ENCODE measurements at places on chromosomes 12 and 14.

DNA sequence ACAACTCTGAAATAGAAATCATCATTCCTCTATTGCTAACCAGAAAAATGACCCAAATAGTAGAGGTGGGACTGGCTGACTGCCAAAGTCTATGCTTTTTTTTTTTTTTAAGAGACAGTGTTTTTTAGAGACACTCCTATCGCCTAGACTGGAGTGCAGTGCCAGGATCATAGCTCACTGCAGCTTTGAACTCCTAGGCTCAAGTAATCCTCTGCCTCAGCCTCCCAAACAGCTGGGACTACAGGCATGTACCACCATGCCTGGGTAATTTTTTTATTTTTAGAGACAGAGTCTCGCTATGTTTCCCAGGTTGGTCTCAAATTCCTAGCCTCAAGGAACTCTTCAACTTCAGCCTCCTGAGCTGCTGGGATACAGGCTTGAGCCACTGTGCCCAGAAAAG, 19.2 kb downstream of the NR2C1 start:
- no peak for DNase-seq

- DNase-seq: no peak
Measured at GRCh38 chr12:82555699-82556098, 131.0 kb upstream of the TMTC2 start.

- no peak for DNase-seq
Measured at GRCh38 chr14:99565383-99565782, 38.6 kb downstream of the CCDC85C start.

GRCh38 chr14:103380719-103381377, 4.4 kb upstream of the MARK3 start:
- DNase-seq: no peak

GRCh38 chr12:93325855-93326254, 51.9 kb upstream of the NUDT4 start:
- DNase-seq: no peak

DNA sequence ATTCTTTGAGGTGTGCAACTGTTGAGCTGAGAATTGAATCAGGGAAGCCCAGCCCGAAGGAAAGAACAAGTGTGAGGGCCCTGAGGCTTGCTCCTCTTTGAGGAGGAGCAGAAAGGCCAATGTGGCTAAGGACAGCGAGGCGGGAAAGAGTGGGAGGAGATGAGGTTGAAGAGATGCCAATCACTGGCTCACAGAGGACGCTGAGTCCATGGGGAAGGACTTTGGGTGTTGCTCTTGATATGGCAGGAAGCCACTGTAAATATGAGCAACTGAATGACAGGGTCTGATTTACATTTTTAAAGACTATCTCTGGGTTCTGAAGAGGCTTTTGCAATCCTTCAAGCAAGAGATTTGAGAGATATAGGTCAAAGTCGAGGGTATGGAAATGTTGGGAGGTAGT, 3.3 kb upstream of the APPL2 start:
- DNase-seq: no peak

- DNase-seq: no peak
Measured at GRCh38 chr12:46210873-46211439, 57.9 kb downstream of the SLC38A1 start.

- no peak for DNase-seq
Measured at GRCh38 chr12:130589540-130590317, 126.4 kb downstream of the RIMBP2 start.

- DNase-seq: no peak
Measured at GRCh38 chr14:26403760-26404159, 194.1 kb downstream of the NOVA1 start.

- DNase-seq: peak; percentile 74
Measured at GRCh38 chr14:99628887-99629618, 15.9 kb upstream of the HHIPL1 start.

GRCh38 chr12:14960548-14961465, 594 bp downstream of the ARHGDIB start:
- no peak for DNase-seq

Measured in NCI-H1694 treated with DMSO at 0.1 percent for 48 hours (cell line).